ENCODE measurements at places on chromosomes 16 and 17.

- peak; percentile 68 for DNase-seq
These were observed 38.6 kb downstream of the SYNRG start for GRCh38 chr17:37570527-37571093.

DNA sequence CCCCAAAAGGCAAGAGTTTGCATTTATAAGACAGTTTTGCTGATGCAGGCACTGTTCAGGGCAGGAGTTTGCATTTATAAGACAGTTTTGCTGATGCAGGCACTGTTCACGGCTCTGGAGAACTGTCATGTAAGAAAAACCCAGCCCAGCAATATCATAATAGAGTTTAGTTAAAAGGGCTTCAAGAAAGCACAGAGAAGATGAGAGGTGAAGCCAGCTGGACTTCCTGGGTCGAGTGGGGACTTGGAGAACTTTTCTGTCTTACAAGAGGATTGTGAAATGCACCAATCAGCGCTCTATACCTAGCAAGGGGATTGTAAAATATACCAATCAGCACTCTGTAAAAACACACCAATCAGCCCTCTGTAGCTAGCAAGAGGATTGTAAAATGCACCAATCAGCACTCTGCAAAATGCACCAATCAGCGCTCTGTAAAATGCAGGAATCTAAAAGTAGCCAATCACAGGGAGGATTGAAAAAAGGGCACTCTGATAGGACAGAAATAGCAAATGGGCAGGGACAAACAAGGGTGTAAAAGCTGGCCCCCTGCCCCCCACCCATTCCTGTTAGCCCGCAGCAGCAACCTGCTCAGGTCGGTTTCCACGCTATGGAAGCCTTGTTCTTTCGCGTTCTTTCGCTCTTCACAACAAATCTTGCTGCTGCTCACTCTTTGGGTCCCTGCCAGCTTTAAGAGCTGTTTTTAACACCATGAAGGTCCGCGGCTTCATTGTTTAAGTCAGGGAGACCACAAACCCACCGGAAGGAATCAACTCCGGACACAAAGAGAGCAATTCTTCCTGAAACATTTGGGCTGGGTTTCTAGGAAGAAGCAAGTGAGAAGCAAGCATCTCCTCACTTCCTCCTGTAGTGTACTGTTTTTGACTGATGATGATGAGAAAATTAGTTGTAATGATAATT is 1.8 kb upstream of the CBX1 start:
- no peak for DNase-seq

GRCh38 chr17:63626551-63627180 is 4.4 kb downstream of the MAP3K3 start:
- DNase-seq, result no peak

GRCh38 chr17:42843358-42843934 is 934 bp upstream of the AOC2 start:
- peak; percentile 77 for DNase-seq

DNA sequence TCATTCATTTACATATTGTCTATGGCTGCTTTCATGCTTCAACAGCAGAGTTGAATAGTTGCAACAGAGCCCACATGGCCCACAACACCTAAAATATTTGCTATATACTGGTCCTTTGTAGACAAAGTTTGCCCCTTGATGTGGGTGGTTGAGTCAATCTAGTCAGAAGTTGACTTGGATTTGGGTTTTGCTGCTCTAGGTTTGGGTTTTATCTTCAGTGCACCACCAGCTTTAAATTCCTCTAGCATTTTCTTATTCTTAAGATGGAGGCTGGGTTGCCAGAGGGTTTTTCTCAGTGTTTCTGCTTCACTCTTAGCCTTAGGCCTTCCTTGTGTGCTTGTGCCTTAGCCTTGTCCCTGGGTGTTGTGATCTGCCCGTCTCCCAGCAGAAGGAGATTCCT is 51.0 kb downstream of the CCDC182 start:
- DNase-seq, result no peak

DNA sequence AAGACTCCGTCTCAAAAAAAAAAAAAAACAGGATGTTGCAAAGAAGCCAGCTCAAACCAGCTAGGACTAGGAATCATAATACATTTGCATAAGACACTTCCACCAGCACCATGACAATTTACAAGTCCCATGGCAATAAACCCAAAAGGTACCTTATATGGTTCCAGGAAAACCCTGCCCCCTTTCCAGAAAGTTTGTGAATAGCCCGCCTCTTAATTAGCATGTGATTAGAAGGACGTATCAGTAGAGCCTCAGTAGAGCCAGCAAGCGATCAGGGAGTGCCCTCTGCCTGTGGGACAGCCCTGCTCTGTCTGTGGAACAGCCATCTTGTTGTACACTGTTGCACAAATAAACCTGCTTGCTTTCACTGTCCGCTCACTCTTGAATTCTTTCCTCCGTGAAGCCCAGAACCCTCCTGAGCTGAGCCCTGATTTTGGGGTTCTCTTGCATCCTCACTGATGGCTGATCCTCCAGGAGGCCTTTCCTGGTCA is 14.0 kb downstream of the NUPR1 start:
- no peak for DNase-seq

DNA sequence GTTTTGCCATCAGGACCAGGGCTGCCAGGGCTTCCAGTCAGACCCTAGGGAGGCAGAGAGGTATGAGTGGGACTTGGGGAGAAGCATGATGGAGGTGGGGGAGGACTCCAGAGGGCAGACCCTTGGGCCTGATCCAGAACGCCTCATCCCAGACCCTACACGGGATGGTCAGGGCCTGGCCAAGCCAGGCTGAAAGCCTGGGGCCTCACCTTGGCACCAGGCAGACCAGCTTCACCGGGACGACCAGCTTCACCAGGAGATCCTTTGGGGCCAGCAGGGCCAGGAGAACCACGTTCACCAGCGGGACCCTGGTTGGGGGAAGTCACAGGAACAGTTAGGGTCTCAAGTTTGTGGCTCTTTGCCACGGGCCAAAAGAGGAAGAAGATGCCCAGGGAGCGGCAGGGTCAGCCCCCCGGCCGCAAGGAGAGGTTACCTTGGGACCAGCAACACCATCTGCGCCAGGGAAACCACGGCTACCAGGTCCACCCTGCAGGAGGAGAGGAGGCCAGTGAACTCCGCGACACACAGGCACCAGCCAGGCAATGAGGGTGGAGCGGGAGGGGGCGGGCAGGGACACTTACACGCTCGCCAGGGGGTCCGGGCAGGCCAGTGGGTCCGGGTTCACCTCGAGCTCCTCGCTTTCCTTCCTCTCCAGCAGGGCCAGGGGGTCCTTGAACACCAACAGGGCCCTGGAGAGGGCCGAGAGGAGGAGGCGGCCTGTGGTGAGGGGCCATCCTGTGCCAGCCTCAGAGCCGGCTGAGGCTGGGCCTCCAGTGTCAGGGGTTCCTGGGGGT is 7.1 kb downstream of the COL1A1 start:
- DNase-seq, result no peak

GRCh38 chr17:74107107-74107506 is 96.4 kb upstream of the RPL38 start:
- DNase-seq, result no peak

- no peak for DNase-seq
These were observed 430 bp downstream of the HAPSTR1 start for GRCh38 chr16:9091867-9092281.

- DNase-seq, result no peak
These were observed 111.2 kb downstream of the ARHGAP44 start for GRCh38 chr17:12900474-12900873.

DNA sequence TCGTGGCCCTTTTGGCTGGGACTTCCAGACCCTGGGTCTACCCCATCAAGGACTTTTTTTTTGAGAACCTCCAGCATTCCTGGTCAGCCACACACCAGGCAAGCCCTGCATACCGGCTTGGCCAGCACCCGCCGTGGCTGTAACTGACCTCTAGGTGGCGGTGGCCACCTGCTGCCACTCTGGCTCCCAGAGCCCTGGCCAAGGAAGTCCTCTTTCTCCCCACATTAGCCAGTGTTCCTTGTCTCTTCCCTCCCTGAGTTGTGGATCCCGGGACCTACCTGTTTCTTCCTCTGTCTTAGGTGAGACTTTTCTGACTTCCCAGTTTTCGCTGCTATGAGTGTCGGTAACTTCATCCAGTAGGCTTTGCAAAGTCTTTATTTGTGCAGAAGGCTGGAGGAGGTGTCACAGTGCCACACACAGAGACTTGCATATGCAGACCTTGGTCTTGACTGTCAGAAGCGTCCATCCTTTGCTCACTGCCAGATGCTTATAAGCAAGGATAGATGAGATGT is 348.3 kb downstream of the CPPED1 start:
- peak; percentile 15 for DNase-seq

GRCh38 chr16:424623-425081 is 797 bp upstream of the RAB11FIP3 start:
- DNase-seq, result peak; percentile 40

DNA sequence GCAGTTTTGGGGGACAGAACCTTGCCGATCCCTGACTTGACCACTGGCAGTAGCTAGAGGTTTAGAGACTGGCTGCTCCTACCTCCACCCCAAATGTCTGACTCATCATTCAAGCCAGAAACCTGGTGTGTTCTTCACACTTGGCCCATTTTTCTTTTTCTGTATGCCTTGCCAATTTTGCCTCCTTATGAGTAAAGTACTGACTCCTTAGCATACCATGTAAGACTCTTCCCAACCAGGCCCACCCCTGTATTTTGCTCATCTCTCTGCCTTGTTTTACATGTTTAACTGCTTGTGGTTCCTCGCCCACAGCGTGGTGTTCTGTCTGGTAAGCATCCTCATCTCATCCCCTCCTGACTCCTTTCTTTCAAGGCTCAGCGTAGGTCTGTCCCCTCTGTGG is 37.9 kb downstream of the NUP88 start:
- no peak for DNase-seq

DNA sequence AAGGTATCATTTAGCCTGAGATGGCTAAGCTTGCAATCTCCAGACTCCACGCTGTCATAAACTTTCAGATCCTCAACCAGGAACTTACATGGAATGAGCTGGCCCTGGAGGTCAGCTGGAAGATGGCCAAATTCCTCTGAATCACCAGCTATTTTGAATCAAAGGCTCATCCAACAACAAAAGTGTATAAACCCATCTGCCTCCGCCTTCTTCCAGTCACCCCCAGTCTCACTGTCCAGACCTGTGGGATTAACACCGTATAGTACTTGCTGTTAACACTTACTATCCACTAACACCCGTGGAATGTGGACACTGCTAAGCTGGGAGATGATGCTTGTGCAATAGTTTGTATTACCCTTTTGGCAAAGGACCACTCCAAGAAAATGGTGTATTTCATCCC is 1.9 kb upstream of the LCMT1 start:
- peak; percentile 71 for DNase-seq
